HuH-7 (cell line): ENCODE measurements at places on chromosomes 5 and 9.
A peak's percentile ranks its signal among the peaks of the same experiment; 100 is the strongest.

DNA sequence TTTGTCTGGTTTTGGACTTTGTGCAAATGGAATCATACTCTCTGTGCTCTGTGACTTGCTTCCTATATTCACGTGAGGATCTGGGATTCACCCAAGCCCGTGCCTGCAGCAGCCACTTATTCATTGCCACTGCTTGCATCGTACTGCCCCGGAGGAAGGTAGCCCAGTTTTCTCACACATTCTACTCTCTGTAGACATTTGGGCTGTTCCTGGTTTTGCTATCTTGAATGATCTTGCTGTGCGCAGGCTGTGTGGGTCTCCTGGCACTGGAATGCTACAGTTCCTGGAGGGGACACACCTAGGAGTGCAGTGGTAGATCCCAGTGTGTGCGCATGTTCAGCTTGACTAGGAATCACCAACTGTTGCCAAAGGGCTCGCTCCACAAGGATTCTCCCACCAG lies 99.2 kb upstream of the BOD1 start:
- DNase-seq: no peak

DNA sequence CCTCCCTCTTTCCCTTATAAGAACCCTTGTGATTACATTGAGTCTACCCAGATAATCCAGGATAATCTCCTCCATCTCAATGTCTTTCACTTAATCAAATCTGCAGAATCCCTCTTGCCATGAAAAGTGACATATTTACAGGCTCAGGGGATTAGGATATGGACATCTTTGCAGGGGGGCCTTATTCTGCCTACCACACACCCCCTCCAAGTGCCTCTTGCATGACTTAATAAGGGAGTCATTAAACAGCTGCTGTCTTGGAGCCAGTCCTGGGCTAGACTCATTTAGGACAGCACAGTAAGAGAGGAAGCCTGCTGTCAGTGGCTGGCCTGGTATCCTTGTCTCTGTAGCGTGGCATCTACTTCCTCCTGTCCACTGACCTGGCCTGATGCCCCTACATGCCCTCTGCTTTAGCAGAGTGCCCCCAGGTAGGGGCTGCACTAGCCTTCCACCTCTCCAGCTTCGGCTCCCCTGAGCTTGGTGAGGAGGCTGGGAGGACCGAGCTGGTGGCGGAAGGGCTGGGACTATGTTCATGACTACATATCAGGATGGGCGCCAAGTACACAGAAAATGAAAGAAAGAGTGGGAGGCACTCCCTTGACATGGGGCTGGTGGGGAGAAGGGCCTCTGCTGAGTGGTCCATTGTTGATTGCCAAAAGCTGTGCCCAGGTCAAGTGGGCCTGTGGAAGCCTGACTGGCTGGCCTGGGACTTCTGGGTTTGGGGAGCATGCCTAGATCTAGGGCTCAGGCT lies 17.2 kb downstream of the ENHO start:
- DNase-seq: no peak

DNA sequence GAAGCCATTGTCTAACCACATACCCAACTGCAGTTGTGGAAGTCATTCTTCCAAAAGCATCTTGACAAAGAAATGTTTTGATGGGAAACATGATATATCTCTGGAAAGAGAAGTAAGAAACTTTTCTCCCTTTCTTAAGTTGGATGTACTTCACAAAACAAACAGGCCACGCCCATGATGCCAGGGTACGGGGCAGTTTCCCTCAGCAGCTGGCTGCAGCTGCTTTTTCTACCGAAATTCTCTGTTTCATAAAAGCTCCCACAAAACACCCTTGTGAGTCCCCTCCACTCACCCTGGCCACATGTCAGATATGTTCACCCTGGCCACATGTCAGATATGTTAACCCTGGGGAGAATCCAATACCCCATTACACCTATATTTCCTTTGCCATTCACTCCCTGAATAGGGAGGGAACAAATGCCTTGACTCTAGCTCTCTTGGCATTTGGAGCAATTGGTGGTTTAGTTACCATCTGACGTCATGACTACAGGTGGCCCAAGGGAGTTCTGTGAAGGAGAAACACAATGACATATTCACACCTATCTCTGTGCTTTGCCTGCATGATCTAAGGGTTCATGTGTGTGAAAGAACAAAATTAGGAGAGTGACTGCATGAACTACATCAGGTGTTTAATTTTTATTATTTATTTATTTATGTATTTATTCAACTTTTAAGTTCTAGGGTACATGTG lies 103.0 kb downstream of the AOPEP start:
- no peak for DNase-seq

- no peak for DNase-seq
These were observed 26.2 kb downstream of the SNX24 start for GRCh38 chr5:122871661-122872060.

DNA sequence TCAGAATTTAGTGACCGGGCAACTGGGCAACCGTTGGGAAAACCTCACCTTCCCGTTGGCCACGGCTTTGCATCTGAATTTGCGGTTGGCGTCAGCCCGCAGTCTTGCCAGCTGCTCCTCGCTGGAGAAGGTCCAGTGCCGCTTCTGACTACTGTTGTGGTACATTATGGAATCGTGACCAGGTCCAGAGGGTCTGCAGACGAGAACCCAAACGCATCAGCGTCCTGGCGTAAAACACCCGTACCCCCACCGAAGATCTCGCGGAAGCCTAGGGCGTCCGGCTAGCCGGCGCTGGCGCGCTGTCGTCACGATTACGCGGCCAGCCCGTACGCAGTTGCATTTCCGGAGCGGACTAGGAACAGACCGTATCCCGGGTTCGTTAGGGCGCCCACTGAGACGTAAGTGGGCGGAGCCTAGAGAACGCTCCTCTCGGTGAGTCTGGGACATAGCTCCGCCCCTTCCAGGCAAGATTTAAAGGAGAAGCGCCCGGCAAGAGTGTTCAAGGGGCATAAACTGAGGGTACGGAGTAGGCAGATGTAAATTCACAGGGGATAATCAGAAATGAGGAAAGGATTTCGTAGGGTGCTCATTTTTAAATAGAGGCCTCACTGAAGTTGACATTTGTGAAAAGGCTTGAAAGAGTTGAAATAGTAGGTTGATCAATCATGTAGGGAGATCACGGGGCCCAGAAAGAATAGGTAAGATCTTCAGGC lies at the start of gene CCNH:
TSS of gene CCNH (minus strand) at position 301 of the 713 bp plus-strand sequence. CDS start at position 165, 136 bp downstream.
- peak; percentile 71 for DNase-seq

DNA sequence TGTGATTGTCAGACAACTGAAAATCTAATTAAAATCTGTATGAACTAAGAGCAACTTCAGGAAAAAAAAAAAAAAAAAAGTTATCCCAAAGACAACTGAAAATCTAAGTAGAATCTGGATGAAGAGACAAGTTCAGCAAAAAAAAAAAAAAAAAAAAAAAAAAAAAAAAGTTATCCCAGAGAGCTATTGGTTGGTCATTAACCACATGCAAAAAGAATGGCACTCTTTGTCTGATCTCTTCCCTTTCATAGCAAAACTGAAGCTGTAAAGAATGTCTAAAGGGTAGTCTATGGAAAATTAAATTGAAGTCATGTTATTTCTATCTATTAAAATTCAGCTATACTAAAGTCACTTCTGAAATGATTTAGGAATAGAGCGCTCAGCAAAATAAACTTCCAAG lies 32.9 kb downstream of the STRBP start:
- DNase-seq: peak; percentile 21

- DNase-seq: no peak
These were observed 1.2 kb downstream of the ARRDC1 start for GRCh38 chr9:137606734-137607138.

GRCh38 chr5:89313804-89314588 lies 431.0 kb upstream of the MEF2C start:
- DNase-seq: no peak

DNA sequence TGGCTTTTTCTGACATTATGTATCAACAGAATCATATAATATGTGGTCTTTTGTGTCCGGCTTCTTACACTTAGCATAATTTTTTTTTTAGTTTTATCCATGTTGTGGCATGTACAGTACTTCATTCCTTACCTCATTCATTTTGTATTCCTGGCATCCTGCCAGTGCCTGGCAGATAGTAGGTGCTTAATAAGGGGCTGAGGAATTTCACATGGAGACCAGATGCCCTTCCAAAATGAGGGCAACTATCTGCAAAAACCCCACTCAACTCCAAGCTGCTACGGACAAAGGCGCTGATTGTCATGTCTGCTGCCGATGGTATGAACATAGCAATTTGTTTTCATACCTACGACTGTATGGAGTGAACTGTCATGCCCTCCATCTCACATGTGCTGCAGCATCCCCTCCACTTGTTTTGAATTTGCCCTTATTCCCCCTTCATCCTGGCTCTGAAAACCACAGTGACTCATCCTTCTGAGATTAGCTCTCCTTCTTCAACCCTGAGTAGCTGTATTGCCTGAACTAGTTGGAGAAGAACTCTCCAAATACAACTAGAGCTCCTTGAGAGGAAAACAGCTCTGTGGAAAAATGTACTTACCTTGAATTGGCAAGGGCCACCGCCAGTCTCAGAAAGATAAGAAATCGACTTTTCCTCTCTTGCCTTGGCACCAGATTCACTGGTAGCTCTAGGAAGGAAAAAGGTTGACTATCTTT lies 41.3 kb upstream of the FOXE1 start:
- DNase-seq: no peak

GRCh38 chr5:136427426-136427825 lies 62.1 kb upstream of the TRPC7 start:
- DNase-seq: no peak

DNA sequence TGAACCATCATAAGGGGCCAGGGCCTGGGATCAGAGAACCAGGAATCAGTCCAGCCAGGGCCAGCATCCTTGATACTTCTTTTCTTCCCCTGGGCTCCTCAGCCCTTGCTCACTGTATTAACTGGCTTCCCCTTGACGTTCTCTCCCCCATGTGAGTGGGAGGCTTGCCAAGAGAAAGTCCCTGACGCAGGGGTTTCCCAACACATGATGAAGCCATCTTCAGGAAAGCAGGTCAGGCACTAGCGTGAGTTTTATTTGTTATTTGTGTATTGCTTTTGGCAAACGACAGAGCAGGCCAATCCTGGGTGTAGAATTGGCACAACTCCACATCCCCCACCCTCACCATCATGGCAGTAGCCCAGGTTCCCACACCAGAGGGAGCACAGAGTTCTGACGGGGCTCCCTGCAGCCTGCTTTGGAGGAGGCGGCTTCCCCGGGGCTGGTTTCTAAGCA lies 165.5 kb upstream of the NFIL3 start:
- DNase-seq: no peak

DNA sequence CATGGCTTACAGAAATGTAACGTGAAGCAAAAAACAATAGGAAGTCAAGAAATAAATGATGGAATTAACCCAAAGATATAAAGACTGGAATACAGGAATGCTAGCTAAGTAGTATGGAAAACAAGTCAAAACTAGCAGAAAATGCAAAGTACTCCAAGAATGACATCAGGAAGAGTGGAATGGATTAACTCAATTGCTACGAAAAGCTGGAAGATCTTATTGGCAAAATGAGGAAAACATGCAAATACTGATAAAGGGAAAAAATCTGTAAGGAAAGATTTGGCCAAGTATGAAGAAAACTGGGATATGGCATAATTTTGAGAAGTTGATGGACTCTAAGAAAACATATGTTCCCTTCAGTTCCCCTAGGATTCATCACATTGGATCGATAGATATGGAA lies 324.5 kb upstream of the ZNF608 start:
- no peak for DNase-seq

- DNase-seq: no peak
These were observed 108.3 kb upstream of the FER start for GRCh38 chr5:108639366-108639765.

DNA sequence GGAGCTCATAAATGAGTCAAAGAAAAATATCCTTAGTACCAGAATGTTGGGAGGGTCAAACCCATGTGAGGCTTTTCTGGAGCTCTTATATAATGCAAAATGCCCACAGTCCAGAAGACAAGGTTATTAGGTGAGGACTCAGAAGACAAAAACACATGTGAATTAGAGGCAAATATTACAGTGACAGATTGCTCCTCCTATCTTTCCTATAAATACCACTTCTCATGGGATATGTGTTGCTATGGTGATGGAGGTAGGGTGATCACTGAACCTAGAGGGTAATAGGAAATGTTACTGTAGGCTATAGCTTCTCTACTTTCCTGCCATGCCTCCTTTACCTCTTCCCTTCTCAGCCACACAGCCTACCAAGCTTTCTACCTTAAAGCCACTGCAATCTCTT lies 264.6 kb downstream of the SEC61B start:
- no peak for DNase-seq

- no peak for DNase-seq
These were observed 1.7 kb downstream of the F2RL1 start for GRCh38 chr5:76820526-76820890.

GRCh38 chr5:176793343-176793699 lies 17.0 kb upstream of the UNC5A start:
- DNase-seq: no peak

DNA sequence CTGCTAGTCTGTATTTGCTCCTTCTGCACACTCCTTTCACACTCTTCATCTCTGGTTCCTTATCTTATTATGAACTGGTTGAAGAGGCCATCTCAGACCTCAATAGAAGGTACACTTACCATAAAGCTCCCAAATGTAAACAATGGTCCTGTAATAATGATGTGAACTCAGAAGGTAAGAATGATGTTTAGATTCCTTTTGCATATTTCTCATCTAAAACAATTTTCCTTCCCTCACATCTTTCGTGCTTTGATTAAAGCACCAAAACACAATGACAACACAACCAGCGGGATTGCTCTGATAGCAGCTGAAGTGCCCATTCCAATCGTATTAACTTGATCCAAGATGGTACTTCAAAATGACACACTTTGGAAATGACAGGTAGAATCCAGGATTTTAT lies 34.3 kb downstream of the NFIB start:
- no peak for DNase-seq

DNA sequence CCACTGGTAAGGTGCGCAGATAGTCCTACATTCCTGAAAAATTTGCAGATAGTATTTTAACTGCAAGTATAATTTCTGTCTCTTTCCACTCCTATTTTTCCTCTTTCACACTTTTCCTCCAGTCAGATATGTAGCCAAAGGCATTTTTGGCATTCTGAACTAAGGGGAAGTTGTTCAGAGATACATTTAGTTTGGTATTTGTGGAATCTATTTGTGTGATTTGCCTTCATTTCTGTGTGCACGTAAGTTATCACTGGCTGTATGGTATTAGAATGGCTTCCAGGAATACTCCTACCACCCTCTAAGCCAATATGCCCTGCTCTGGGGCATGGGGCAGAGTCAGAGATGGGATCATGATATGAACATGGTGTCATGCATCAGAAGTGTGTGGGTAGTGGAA lies 45.8 kb upstream of the GRAMD2B start:
- DNase-seq: no peak

DNA sequence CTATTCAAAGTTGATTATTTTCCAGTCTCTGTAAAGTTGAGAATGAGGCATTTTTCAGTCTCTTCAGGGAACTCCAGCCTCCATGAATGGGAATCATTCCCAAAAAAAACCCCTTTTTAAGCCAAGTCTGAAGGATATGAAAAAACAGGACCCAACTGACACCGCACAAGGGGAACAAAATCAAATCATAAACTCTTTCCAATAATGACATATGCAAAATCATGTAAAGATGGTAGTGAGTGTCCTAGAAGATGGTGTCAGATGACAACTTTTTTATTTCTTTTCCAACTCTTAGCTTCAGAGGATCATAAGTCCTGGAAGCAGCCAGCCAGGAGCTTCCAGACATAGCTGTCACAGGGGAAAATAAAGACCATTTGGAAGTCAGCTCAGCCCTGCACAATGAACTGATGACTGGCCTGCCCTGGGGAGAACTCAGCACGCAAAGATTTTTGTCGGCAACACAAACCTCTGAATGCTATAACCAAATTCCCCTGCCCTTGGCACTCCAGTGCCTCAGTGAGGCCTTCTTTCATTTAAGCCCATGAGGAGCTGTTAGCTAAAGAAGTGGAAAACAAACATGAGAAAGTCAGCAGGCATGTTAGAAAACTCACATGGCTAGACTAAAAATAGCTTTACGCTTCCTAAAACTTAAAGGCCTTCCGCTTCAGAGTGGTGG lies 85.4 kb downstream of the SLC1A3 start:
- DNase-seq: no peak

GRCh38 chr5:40474250-40474649 lies 205.5 kb upstream of the PTGER4 start:
- no peak for DNase-seq
